ENCODE measurements at places on chromosomes 5 and 9.

GRCh38 chr9:112002131-112002846, 105.7 kb downstream of the UGCG start:
- DNase-seq: no peak

GRCh38 chr5:112923988-112924387, 2.0 kb upstream of the REEP5 start:
- no peak for DNase-seq

DNA sequence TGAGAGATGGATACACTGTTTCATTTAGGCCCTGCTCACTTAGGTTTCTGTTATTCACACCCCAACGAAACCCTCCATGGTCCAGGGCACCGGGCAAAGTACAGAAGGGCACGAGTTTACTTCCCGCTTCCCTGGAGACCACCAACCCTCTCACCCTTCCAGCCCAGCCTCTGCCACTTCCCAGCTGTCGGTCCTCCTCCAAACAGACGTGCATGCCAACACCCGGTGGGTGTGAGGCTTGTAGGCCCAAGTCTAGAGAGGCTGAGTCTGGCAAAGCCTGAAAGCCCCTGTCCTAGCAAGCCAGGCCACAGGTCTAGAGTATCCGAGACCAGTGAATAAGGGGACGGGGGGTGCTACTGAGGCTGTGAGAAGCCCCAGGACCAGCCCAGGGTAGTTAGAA, 7.1 kb upstream of the FGFR4 start:
- no peak for DNase-seq

DNA sequence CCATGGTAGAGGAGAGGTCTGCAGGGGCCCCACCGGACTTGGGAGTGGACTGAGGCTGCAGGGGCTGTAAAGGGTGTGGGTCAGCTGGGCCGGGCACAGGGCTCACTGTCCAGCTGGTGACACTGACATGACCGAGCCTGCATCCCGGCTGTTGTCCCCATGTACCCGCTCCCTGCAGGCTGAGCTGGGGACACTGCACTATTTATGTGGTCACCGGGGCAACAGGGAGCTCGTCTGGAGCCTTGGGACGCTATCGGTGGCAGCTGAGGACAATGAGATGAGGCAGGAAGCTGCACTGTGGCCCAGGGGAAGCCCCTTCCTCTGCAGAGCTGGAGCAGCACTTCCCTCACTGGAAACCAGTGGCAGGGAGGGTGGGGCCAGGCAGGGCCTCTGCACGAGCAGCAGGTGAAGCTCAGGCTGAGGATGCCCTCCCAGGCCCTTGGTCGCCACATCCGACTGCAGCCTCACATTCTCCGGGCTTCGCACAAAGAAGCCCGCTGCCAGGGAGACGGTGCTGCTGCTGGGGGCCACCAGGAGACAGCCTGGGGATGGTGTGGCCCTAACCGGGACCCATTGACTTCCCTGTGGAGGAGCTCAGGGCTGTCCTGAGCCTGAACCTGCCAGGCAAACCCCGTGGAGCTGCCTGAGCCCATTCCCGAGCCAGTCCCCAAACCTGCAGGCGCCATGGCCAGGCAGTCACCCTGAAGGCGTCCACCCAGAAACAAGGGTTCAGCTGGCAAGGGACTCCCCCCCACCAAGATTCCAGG, 26.4 kb downstream of the ZDHHC11B start:
- peak; percentile 96 for DNase-seq

DNA sequence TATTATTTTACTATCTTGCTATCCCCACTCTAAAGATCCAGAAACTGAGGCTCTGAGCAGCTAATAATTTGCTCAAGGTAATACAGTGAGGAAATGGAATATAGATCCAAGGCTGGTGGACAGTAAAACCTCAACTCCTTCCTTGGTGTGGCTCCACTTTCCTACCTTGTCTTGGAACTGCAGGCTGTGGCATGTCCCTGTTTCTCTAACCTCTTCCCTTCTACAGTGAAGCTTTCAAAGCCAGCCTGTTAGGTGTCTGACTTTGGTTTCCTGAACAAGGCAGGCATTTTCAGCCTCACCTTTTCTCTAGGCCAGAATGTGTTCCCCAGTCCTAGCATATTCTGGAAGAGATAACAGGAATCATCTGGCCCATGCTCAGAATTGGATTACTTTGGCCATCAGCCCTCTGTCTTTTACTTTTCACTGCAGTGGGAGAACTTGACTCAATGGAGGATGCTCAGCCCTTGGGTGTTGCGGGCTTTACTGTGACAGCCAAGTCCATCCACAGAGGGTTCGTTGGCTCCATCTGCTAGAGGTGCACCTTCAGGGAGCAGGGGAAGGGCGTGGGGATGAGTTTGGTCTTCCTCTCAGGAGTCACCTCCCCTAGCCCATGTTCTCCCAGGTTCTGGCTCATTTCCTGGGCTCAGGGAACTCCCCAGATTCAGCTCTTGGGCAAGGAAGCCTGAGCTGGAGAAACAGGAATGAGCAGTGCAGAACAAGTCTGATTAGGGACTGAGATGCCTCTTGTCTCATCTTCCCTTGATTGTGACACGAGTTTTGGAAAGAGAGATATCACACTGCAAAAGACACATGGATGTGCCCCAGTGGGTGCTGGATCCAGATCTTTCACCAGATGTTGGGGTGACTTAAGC, 1.1 kb downstream of the NIPAL4 start:
- DNase-seq: no peak

GRCh38 chr9:103981912-103982311, 112.2 kb upstream of the SMC2 start:
- DNase-seq: no peak

GRCh38 chr5:179905161-179905560, 2.5 kb downstream of the TBC1D9B start:
- no peak for DNase-seq

DNA sequence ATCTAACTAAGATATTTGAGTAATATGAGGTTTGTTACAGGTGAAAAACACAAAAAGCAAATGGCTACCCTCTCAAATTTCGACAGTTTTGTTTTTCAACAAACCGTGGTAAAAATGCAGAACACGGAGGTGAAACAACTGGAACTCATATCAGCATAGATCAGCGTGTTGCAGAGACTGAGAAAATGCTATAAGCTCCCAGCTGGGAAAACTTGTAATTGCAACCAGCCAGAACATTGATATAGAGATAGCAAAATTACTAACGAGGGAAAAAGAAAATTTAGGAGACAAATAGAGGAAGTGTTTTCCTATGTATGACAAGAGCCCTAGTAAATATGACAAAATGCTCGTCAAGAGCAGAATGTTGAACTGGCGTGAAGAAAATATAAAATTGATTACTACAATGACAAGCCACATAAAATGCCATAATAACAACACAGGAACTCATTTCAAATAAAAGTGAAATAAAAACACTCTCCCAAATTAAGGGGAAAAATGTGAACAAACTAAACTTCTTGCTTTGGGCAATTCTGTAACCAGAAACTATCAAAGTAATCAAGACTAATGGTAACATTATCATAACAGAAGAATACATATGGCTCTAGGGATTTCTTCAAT, 1989.8 kb downstream of the EFNA5 start:
- no peak for DNase-seq

- DNase-seq: peak; percentile 73
Observed at GRCh38 chr5:108749128-108749861, 1.6 kb downstream of the FER start.

Data from eye (tissue), 1 donor.